ENCODE measurements at places on chromosomes 1 and 21.

DNA sequence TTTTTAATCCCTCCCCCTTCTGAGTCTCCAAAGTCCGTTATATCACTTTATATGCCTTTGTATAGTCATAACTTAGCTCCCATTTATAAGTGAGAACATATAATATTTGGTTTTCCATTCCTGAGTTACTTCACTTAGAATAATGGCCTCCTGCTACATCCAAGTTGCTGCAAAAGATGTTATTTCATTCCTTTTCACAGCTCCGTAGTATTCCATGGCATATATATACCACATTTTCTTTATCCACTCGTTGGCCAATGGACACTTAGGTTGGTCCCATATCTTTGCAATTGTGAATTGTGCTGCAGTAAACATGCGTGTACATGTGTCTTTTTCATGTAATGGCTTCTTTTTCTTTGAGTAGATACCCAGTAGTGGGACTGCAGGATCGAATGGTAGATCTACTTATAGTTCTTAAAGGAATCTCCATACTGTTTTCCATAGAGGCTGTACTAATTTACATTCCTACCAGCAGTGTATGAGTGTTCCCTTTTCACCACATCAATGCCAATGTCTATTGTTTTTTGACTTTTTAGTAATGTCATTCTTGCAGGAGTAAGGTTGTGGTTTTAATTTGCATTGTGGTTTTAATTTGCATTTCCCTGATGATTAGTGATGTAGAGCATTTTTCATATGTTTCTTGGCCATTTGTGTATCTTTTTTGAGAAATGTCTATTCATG is 12.3 kb downstream of the MAN1C1 start:
- DNase-seq: no peak

- DNase-seq: no peak
These were observed 10.8 kb upstream of the CACYBP start for GRCh38 chr1:174988986-174989385.

DNA sequence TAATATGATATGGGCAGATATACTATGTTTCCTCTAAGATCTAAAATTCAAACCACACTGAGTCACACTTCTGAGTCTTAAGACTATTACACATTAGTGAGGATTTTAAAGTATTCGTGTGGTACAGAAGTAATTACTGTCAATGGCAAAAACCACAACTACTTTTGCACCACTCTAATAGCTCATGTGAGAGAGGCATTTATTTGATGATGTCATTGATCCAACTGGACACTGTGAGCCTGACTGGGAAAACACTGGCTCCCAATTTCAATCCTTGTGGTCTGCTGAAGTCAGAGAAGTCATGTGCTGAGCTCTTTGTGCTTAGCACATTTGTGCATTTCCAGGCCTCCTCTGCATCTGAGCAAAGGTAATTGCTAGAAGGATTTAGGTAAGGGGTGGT is 377.8 kb downstream of the USH2A start:
- no peak for DNase-seq

DNA sequence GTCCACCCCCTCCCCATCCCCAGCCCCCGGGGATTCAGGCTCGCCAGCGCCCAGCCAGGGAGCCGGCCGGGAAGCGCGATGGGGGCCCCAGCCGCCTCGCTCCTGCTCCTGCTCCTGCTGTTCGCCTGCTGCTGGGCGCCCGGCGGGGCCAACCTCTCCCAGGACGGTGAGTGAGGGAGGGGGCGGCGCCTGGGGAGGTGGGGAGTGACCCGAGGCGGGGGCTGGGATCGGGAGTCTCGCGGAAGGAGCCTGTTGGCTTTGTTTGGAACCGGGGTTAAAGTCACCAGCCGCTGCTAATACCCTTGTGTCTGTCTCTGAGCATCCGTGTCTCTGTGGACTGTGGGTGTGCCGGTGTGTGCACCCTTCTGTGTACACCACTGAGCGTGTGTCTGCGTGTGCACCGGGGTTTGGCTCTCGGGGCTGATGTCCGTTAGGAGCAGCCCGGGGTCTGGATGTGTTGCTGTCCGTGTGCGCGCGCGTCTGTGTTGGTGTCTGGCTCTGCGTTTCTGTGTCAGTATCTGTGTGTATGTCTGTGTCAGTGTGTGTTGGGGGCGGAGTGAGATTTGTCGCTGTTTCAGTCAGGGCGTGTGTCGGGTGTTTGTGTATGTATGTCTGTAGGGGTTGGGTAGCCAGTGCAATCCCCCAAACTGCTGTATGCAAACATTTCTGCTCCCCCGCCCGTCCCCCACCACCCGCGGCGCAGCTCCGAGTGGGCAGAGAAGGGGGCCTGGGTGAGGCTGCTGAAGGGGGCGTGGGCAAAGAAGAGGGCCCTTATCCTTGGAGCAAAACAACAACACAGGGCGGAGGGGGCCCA is 480 bp downstream of the CADM3 start:
- no peak for DNase-seq

DNA sequence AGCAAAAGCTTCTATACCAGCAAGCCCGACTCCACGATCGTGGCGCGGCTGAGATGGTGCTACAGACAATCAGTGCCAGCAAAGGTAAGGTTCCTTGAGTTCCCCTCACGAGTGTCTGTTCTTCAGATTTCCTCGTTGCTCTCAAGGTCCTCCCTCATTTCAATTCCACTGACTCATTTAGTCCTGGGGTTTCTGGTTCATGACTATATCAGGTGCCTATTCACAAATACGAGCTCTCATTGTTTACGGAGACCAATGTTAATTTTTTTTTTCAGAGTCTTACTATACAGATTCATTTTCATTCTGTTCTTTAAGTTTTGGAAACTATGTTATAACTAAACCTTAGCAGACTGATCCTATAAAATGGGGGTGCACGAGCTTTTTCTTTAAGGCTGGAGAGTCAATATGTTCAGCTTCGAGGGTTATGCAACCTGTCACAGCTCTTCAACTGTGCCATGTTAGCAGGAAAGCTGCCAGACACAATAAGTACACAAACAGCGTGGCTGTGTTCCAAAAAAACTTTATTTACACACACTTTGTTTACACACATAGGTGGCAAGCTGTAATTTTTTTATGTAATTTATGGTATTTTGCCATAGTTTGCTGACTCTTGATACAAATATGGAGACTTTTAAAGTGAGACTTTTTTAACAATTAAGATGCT is 134.3 kb downstream of the ZP4 start:
- DNase-seq: no peak

Data from stimulated activated CD8-positive, alpha-beta memory T cell treated with anti-CD3 and anti-CD28 coated beads, Interleukin-4, amount 100 ng/mL, for 48 hours (primary cell).